ENCODE measurements at places on chromosomes 1 and 21. TPM values are rescaled to one million over a fixed set of nuclear protein-coding genes. Genes with fewer than 3 reads are reported as not detected.

Gene REN
- not detected for total RNA-seq

Gene OR6N1
- not detected for total RNA-seq

Gene CASQ1
- total RNA-seq, result not detected

Gene KCNJ6
- total RNA-seq, result 3.0 TPM

Gene GPR153
- 1.4 TPM for total RNA-seq

Gene KRTAP19-3
- total RNA-seq, result not detected

Gene DDX59
- total RNA-seq, result 14.2 TPM

Gene RGS7
- 0.13 TPM for total RNA-seq

Data from A549 treated with CORT108297 at 1 μM for 4 hours (cell line).